ENCODE measurements at places on chromosomes 6 and 20.

DNA sequence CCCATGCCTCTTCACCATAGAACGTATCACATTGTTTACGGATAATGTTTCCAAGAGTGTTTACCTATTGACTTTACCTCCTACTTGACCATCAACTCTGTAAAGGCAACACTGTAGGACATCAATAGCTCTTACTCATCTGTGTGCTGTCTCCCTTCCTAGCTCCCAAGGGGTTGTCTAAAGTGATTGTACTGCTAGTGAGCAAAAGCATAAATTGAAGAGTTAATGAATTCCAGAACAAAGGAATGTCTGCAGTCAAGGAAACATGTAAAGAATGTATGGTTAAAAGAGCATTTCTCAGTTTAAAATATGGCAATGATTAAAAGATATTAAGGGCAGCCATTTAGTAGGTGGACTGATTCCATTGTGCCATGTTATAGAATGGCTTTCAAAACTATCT lies 985.4 kb downstream of the TBC1D32 start:
- DNase-seq, result no peak

DNA sequence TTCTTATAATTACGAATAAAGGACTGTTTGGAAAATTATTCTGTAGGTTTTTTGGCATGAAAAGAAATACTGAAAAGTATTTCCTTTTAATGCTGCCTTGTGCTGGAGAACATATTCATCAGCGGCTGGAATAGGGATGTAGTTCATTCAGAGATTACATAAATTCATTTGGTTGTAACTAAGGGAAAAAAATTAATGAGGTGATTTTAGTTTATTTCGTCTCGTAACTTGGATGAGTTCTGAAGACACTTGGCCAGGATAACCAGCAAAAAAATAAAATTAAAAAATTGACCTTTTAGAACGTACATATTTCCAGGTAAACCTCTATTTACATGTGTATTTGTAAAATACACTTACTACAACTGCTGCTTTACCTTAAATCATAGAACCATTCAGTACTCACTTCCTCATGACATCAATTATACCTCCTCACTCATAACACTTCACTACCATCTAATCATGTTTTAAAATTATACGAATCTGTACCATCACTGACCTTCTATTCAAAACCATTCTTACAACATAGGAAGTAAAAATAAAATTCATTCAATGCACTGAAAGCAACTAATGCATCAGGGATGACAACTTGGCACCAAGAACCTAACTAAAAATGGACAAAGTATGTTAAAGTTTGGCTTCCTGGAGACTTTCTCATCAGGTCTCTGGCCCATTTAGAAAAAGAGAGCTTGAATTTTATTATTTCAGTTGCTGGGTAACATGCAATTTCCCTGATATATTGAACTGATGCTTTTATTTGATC lies 17.2 kb downstream of the KLHL31 start:
- no peak for DNase-seq

DNA sequence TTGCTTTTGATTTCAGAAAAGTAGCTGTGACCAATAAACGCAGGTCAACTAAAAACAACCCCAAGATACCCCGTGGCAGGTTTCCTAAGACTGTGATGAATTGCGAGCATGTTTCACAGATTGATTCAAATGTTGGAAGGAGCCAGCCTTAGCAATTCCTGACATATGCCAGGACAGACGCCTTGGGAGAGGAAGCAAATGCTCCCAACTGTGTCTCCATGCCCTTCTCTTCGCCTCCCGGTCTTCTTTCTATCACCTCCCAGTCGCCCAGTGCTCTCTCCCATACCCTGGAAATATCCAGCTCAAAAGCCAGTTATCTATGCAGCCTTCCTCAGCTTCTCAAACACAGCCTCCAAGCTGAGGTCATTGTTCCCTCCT lies 32.0 kb downstream of the KIAA0319 start:
- no peak for DNase-seq

- no peak for DNase-seq
These were observed 4.4 kb upstream of the LYRM2 start for GRCh38 chr6:89642956-89643355.

- no peak for DNase-seq
These were observed 288.6 kb downstream of the PRKN start for GRCh38 chr6:162438980-162439379.

DNA sequence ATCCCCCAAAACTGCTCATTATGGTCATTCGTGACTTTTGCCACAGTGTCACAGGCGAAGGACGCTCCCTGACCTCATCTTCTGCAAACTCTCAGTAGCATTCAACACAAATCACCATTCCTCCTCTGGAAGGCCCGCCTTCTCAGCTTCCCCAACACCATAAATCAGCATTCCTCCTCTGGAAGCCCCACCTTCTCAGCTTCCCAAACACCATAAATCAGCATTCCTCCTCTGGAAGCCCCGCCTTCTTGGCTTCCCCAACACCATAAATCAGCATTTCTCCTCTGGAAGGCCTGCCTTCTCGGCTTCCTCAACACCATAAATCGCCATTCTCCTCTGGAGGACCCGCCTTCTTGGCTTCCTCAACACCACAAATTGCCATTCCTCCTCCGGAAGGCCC lies 288.0 kb upstream of the AGPAT4 start:
- no peak for DNase-seq

GRCh38 chr20:13883425-13883824 lies 98.6 kb downstream of the NDUFAF5 start:
- no peak for DNase-seq

DNA sequence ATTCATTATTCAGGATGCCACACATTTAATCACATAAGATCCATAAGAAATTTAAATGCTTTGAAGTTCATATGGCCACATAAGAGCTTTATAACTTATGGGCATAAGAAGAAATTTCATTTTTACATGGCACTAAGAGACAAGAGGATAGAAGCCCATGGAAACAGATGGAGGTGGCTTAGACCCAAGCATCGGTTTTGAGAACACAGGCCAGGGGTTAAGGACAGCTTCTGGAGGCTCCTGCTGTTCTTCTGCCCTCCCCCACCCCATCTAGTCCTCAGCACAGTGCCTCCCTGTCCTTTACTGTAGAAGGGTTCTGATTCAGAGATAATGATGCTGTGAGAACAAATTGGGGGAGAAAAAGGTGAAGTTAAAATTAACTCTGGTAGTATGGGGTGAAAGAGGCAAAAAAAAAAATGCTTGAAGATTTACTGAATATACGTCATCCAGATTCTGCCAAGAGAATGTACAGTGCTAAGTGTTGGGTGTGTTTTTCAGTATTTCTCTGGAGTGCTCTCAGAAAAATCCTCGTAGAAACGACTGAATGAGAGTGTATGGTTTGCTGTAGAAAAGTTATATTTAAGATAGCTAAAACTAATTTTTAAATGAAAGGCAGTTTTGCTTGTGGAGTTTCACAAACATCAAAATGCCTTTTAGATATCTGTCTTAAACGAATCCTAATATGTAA lies 539.7 kb downstream of the QKI start:
- no peak for DNase-seq

DNA sequence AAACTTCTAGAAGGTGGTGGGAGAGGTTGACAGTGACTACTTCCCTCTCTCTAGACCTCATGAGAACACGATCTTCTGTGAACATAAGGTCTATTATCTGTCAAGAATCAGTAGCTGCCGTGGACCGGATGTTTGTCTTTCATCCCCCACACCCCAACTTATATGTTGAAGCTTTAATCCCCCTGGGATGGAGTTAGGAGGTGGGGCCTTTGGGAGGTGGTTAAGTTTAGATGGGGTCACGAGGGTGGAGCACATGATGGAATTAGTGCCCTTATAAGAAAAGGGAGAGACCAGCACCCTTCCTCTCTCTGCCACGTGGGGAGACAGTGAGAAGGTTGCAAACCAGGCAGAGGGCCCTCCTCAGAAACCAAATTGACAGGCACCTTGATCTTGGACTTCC lies 409.1 kb downstream of the QKI start:
- DNase-seq, result no peak

DNA sequence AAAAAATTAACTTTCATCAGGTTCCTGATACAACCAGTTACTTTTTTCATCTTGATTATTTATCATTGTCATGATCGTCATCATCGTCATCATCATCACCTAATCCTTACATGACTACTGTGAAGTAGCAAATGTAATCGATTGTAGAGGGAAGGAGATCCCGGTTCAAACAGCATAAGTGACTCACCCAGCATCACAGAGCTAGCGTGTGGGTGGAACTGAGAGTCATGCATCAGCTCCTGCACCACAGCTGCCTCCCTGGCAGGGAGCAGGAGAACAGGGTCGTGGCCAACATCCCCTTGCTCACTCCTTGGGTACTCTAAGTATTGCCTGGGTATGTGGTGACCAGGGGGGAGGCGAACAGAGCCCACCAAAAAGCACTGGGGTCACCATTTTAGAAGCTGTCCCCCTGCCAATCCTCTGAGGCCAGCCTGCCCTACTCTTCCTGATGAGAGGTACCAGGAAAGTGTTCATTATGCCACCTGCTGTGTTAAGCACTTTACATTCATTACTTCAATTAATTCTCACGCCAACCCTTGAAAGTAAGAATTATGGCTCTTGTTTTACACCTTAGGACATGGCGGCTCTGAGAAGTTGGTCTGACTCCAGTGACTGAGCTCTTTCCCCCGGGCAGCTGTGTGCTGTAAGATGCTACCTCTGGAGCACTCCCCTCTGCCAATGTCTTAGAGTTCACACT lies 425.2 kb downstream of the CD83 start:
- DNase-seq, result no peak

- no peak for DNase-seq
These were observed 173.0 kb downstream of the PLCB4 start for GRCh38 chr20:9241721-9242427.

- no peak for DNase-seq
These were observed 107.0 kb upstream of the BMP2 start for GRCh38 chr20:6660441-6660840.

- peak; percentile 9 for DNase-seq
These were observed 537 bp downstream of the TCP1 start for GRCh38 chr6:159788753-159789376.

DNA sequence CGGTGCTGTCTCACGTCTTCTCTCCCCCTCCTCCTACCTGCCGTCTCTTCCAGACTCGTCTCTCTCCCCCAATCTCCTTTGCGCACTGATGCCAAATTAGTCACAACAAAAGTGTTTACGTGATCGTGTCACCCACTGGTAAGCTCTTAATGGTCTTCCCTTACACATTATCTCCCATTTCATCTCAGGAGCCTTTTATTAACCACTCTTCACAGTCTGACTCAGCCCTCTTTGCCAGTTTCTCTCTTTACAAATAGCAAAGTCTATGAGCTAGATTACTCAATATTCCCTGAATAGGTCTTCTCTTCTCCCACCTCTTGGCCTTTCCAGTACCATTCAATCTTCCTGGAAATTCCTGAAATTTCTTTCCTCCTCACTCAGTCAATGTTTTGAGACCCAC lies 247.0 kb downstream of the ESR1 start:
- DNase-seq, result no peak

GRCh38 chr6:168192901-168193815 lies 114.1 kb upstream of the FRMD1 start:
- no peak for DNase-seq

GRCh38 chr6:136209496-136209895 lies 40.6 kb downstream of the MTFR2 start:
- no peak for DNase-seq

GRCh38 chr6:118748311-118749062 lies 97.1 kb upstream of the CEP85L start:
- no peak for DNase-seq

- DNase-seq, result no peak
These were observed 677 bp upstream of the ZNF341 start for GRCh38 chr20:33730946-33731692.

Measured in effector CD4-positive, alpha-beta T cell (primary cell).